ENCODE measurements at places on chromosomes 1 and 21.

- DNase-seq: peak; percentile 37
Observed at GRCh38 chr1:24635195-24635843, 7.8 kb upstream of the SRRM1 start.

DNA sequence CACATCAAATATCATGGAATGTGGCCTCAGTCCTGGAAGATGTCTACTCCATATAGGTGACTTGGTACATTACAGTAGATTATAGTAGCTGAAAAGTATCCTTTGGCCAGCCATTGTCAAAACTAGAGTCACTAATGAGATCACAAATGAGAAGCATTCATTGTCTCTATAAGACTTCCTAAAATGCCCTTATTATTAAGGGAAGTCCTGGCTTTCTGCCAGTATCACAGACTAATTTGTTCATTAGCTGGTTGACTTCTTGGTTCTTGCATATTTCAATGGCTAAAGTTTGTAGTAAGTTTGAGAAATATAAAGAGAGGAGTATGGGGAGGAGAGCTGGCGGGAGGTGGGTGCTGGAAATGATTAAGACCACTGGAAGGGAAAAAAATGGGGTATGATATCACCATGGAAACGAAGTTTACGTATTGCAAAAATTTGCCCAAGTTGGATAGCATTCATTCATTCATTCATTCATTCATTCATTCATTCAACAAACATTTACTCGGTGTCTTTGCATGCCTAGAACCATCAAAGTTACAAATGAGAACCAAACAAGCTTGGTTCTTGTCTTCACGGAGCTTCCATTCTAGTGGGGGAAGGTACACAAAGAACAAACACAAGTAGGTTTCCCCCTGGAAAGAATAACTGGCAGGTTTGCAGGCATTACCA, 11.7 kb upstream of the B3GALNT2 start:
- DNase-seq: no peak

GRCh38 chr1:36553591-36554322, 71.0 kb upstream of the CSF3R start:
- peak; percentile 39 for DNase-seq

- no peak for DNase-seq
Observed at GRCh38 chr1:221563476-221563921, 178.4 kb downstream of the DUSP10 start.
